H54 (cell line): ENCODE measurements at places on chromosomes 2 and 18.

- no peak for DNase-seq
Measured at GRCh38 chr2:126643431-126643830, 12.5 kb upstream of the GYPC start.

- DNase-seq, result no peak
Measured at GRCh38 chr2:62303788-62304187, 107.9 kb downstream of the B3GNT2 start.

DNA sequence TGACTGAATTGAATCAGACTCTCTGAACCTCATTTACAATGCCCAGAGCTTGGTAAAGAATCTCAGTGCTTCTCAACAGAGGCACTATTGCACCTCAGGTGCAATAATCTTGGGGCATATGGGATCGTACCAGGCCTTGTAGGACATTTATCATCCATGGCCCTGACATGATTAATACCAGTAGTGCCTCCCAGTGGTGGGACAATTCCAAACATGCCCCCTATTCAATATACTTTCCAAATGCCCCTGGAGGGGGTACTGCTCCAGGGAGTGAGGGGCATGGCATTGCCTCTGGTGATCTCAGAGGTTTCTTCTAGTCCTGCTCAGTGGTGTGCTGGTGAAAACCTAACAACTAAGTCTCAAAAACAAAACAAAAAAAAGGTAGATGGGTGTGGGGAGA, 174.9 kb upstream of the SMAD2 start:
- no peak for DNase-seq

DNA sequence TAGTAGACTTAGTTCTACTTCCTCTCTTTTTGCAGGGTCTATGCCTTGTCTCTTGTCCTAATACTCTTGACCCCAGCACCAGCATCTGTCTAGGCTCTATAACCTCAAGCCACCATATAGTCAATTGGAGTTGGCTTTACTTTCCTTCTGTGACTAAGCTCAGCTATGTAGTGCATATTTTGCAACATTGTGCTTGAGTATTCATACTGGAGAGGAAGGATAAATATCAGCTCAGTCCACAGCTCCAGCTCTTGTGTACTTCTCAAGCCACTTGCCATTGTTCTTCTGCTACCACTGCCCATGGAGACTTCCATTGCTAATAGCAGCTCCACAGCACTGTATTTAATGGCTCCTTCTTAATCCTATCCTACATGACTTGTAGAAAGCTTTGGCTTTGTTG, 35.5 kb upstream of the CD28 start:
- DNase-seq, result no peak

- DNase-seq, result no peak
Measured at GRCh38 chr2:144518748-144519596, 947 bp downstream of the ZEB2 start.

- DNase-seq, result no peak
Measured at GRCh38 chr18:4077204-4077603, 377.9 kb downstream of the DLGAP1 start.

DNA sequence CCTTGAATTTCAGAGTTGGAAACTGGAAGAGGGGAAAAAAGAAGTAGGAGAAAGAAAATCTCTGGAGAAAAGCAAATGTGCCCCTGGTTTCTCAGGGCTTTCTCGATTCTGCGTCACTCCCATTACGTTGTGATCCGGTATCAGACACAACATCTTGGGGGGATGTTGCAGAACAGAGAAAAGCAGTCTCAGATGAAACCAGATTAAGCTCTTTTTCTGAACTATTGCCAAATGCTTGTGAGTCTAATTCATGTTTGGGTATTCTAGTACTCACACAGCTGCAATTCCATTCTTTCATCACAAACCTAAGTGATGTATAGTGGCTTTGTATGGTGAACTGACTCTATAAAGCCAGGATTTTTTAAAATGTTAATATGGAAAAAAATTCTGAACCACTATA, 233.2 kb downstream of the TCF4 start:
- DNase-seq, result no peak

GRCh38 chr18:80167931-80168330, 58.9 kb downstream of the ADNP2 start:
- DNase-seq, result no peak

- DNase-seq, result no peak
Measured at GRCh38 chr2:66437691-66438497, 3.0 kb downstream of the MEIS1 start.

DNA sequence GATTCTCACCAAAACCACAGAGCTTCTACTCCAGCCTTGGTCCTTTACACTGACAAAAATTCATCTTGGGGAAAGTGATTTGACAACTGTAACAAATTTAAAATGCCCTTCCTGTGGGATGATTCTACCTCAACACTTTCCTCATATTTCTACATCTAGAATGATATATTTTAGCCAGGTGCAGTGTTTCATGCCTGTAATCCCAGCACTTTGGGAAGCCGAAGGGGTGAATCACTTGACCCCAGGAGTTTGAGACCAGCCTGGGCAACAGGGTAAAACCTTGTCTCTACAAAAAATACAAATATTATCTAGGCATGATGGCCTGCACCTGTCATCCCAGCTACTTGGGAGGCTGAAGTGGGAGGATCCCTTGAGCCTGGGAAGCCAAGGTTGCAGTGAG, 408.6 kb downstream of the CDH7 start:
- no peak for DNase-seq

GRCh38 chr2:207149249-207150213, 16.2 kb downstream of the KLF7 start:
- no peak for DNase-seq

- DNase-seq, result no peak
Measured at GRCh38 chr18:58552057-58552461, 76.8 kb downstream of the ALPK2 start.

GRCh38 chr2:233385489-233386044, 31.3 kb downstream of the DGKD start:
- DNase-seq, result no peak

DNA sequence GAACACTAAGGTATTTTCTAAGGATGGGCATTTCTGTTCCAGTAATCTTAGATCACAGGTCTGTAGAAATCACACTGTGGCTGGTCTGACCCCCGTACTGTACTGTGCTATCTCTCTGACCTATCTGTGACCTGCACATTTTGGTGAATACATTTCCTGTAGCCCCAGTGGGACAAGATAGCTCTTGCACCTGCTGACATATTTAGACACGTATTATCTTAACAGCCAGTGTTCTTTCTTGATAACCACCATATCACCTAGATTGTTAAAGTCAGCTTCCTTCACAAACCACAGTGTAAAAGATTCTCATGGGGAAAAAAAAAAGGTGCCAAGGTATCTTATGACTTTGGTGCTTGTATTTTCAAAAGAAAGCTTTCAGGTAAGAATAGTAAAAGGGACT, 39.8 kb upstream of the TMEM247 start:
- no peak for DNase-seq

DNA sequence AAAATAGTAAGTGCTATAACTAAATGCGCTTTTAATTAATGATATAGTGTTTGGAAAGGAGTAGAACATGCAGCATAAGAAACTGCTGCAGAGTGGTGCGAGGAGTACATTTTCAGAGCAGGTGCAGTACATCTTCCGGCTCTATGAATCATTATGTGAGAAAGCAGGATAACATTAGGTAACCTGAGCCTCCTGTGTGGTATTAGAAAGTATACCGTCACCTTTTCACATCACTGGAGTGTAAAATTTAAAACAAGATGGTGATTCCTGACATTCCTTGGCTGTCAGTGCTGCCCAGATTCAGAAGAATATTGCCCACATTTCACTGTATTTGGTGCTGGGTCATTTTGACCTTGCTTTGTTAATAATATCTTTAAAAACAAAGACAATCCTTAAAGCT, 7.8 kb upstream of the DYNC2LI1 start:
- DNase-seq, result no peak

GRCh38 chr2:38330754-38331153, 46.3 kb downstream of the ATL2 start:
- no peak for DNase-seq

DNA sequence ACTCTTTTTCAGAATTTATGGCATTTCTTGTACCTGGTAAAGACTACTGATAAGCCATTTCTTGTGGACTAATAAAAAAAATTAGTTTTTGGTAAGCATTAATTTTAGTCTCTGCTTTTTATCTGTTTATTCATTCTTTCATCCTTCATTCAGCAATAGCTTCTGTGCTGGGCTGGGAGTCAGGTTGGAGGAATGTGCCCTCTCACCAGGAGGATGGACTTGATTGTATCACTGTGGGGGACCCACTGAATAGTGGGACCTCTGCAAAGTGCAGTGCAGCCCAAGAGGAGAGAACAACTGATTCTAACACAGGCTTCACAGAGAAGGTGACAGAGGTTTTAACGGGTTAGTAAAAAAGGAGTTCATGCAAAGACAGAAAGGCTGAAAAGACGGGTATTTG, 39.1 kb downstream of the CDC42EP3 start:
- no peak for DNase-seq

- no peak for DNase-seq
Measured at GRCh38 chr2:155145758-155146229, 447.3 kb downstream of the KCNJ3 start.

- no peak for DNase-seq
Measured at GRCh38 chr2:29240601-29241000, 125.4 kb downstream of the CLIP4 start.

- DNase-seq, result no peak
Measured at GRCh38 chr18:31649978-31650719, 34.2 kb downstream of the B4GALT6 start.

- DNase-seq, result no peak
Measured at GRCh38 chr18:34039201-34039600, 185.5 kb downstream of the NOL4 start.

DNA sequence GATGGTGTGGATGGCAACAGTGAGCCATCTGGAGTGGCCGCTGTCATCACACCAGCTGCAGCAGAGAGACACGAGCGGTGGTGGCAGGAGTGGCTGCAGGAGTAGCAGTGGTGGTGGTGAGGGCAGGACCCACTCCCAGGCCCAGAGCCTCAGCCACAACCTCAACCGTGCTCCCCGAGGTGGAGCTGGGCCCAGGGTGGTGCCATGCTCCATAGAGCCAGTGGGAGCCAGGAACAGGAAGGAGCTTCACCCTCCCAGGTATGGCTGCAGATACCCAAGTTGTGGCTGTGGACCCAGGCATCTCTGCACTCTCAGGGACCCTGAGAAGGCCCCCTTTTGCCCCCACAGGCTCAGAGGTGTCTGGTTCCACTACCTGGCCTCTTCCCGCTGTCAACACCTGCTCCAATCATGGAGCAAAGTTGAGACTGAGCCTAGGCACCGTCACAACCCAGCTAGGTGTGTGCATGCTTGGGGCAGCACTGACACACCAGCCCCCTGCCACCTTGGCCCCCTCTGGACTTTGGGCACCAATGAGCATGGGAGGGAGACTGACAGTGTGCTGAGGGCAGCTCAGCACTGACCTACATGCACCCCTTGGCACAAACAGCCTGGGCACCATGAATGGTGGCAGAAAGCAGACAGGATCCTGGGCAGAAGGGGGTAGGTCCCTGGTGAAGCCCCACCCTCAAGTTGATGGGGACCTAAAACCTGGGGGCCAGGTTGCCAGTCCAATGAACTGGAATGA, 188.9 kb downstream of the NDUFA10 start:
- no peak for DNase-seq

GRCh38 chr2:170292415-170292814, 114.5 kb downstream of the MYO3B start:
- DNase-seq, result no peak

DNA sequence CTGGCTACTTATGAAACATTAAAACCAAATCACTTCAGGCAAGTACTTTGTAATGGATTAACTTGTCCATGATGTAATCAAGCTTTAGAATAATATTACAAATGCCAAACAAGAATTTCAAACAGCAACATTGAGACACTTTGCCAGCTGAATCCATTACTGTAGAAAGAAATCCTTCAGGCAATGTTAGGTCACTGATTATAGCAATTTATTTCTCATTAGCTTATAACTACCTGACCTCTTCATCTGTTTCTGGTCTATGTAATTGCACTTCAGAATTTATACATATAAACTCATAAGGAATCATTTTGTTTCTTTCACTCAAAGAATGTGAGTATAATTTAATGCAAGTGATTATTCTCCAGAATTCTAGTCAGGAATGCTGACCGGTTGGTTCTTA, 692.6 kb upstream of the TMEFF2 start:
- no peak for DNase-seq

GRCh38 chr2:209305746-209306196, 118.1 kb upstream of the MAP2 start:
- DNase-seq, result no peak

GRCh38 chr2:187877391-187877790, 323.2 kb upstream of the TFPI start:
- no peak for DNase-seq

GRCh38 chr2:23385351-23385747, 370 bp downstream of the KLHL29 start:
- DNase-seq, result peak; percentile 84

- no peak for DNase-seq
Measured at GRCh38 chr18:9416563-9417072, 58.7 kb upstream of the RALBP1 start.

DNA sequence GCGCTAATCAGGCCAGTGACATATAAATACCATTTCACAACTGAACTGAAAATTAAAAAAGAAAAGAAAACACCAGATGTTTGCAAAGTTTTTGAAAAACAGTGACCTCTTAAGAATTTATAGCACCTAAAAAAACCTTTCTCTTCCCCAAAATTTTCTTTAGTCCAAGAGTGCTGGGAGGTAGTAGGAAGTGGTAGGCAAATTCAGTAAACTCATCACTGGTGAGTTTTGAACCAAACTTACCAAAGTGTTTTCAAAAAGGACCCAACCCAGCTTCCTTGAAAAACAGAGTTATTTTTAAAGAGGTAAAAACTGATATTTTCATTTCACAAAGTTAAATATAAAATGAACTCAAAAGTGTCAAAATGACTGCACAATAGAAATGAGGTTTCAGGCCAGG, 90.4 kb downstream of the TMEM247 start:
- no peak for DNase-seq

GRCh38 chr2:84914334-84914733, 8.9 kb downstream of the TMSB10 start:
- DNase-seq, result no peak

DNA sequence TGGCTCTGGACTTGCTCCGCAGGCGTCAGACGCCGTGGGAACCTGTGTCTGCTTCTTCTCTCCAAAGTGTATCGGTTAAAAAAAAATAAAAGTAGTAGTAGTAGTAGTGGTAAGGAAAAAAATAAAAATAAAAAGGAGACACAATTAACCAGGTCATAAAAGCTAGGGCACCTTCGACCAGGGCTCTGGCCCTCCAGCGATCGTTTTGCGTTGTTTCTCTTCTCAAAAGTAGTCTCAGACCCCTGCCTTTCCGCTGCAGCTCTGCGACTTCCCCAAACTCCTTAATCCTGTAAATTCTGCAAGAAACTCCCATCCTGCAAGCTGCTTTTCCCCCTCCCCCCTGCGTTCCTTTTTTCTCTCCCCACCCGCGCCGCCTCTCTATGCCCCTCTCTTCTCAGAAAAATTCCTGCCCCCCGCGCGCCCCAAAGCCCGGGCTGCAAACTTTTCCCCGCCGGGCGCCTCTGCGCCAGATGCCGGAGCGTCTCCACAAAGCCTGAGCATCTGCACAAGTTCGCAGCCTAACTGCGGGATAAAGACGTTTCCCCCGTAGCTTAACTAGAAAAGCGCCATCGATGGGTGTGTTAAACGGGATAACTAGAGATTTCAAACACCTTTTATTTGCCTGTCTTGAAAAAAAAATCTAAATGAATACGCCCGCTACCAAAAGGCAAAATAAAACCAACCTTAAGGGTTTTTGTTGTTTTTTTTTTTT, 1.8 kb upstream of the SALL3 start:
- no peak for DNase-seq
